ENCODE measurements at places on chromosomes 1 and 21. TPM values are rescaled to one million over a fixed set of nuclear protein-coding genes. Genes with fewer than 3 reads are reported as not detected.

The LRRC38 gene
- not detected for polyA plus RNA-seq

The IL24 gene
- polyA plus RNA-seq, result not detected

The NPHS2 gene
- polyA plus RNA-seq, result not detected

The TP73 gene
- 1.4 TPM for polyA plus RNA-seq

The SKI gene
- 10.4 TPM for polyA plus RNA-seq

The ELOA gene
- 55.7 TPM for polyA plus RNA-seq

The PTPRU gene
- 7.9 TPM for polyA plus RNA-seq

The CLCC1 gene
- polyA plus RNA-seq, result 18.4 TPM

The LCE1F gene
- not detected for polyA plus RNA-seq

The C8A gene
- not detected for polyA plus RNA-seq

The CELA3B gene
- not detected for polyA plus RNA-seq

The LMX1A gene
- not detected for polyA plus RNA-seq

The GUCA2B gene
- polyA plus RNA-seq, result not detected

The HSPB7 gene
- 0.13 TPM for polyA plus RNA-seq

The IL19 gene
- not detected for polyA plus RNA-seq

The PSMA5 gene
- 107 TPM for polyA plus RNA-seq

The KHDC4 gene
- 47.1 TPM for polyA plus RNA-seq

The CFAP74 gene
- polyA plus RNA-seq, result 0.21 TPM

The ADCY10 gene
- not detected for polyA plus RNA-seq

The CCDC27 gene
- not detected for polyA plus RNA-seq

The SMCP gene
- polyA plus RNA-seq, result not detected

The MYOG gene
- polyA plus RNA-seq, result not detected

The PTPN22 gene
- 0.40 TPM for polyA plus RNA-seq

The DCDC2B gene
- polyA plus RNA-seq, result 0.42 TPM

The UBXN11 gene
- polyA plus RNA-seq, result 8.3 TPM

The VASH2 gene
- 129 TPM for polyA plus RNA-seq

The FNDC7 gene
- polyA plus RNA-seq, result 0.06 TPM

The COL16A1 gene
- 4.2 TPM for polyA plus RNA-seq

The CFAP107 gene
- polyA plus RNA-seq, result not detected

The RHCE gene
- polyA plus RNA-seq, result 0.38 TPM

The PHF13 gene
- 10.4 TPM for polyA plus RNA-seq

The S100A11 gene
- polyA plus RNA-seq, result 668 TPM

The OR2T2 gene
- polyA plus RNA-seq, result not detected

The MLLT11 gene
- 22.6 TPM for polyA plus RNA-seq

All from GM23338 (cell line).